A172 (cell line): ENCODE measurements at places on chromosomes 11 and 22.

- DNase-seq: no peak
Measured at GRCh38 chr11:86063536-86063935, 5.3 kb downstream of the PICALM start.

- DNase-seq: no peak
Measured at GRCh38 chr11:11149671-11150459, 203.2 kb downstream of the CSNK2A3 start.

GRCh38 chr11:13434247-13435205, 28.5 kb downstream of the BTBD10 start:
- no peak for DNase-seq

- no peak for DNase-seq
Measured at GRCh38 chr11:72456651-72457050, 22.3 kb upstream of the CLPB start.

DNA sequence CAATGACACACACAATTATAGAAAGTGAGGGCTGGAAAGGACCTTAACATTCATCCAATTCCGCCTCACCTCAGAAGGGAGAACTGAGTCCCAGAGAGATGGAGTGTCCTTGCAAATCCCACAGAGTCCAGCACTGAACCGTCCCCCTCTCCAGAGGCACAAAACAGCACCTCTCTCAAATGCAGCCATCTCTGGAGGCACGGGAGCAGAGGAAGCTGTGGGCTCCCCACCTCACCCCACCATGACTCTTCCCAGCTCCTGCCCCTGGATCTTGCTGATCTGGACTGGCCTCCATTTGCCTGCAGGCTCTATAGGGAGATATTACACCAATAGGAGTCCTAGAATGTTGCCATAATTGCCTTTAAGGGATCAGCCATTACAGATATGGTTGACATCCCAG, 1.4 kb upstream of the DRD2 start:
- no peak for DNase-seq

GRCh38 chr11:39145346-39145745, 2314.1 kb downstream of the LRRC4C start:
- DNase-seq: no peak

GRCh38 chr11:126080161-126080941, 17.7 kb upstream of the CDON start:
- peak; percentile 53 for DNase-seq

- DNase-seq: no peak
Measured at GRCh38 chr11:7251836-7252682, at the start of gene SYT9. Gene SYT9, plus strand, starts transcription at chr11:7251904. Its CDS starts 283 bp downstream, at chr11:7252187.

- DNase-seq: no peak
Measured at GRCh38 chr11:5818245-5818886, 9.6 kb downstream of the OR52N2 start.

DNA sequence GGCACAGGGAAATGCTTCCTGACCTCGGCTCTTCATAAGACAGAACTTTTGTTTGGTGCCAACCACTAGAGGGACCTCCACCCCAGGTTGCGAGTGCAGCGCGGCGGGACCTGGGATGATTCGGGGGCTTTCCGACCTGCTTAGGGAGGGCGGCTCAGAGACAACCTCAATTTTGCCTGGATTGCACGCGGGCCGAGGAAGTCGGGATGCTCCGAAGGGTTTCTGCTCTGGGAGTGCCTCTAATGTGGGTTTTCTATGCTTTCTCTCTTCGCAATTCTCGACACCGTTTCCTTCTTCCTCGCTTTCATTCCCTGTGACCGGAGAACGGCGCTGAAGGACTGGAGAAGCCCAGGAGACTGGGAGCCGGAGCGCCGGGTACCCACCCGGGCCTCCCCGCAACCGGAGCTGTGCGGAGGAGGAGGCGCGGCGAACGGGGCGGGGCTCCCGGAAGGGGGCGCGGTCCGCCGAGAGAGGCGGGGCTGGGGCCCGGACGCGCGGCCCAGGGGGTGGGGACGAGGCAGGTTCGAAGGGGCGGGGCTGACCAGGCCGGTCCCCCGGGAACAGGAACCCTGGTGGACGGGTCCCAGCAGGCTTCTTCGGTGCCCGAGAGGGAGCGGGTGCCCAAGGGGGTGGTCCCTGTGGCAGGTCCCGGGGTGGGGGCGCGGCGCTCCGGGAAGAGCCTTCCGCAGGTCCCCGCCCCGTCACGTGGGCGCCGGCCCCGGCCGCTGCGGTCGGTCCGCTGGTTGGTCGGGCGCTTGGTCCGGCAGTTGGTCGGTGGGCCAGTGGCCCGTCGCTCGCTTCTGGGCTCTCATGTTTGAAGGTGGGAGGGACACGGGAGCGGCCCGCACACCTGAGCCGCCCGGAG, at the start of gene PPFIBP2:
Gene PPFIBP2, plus strand, starts transcription at position 766 of the 865 bp plus-strand sequence. CDS start 35,477 bp downstream, outside the sequence.
- peak; percentile 26 for DNase-seq

- no peak for DNase-seq
Measured at GRCh38 chr22:40035351-40035750, 40.6 kb downstream of the FAM83F start.

- no peak for DNase-seq
Measured at GRCh38 chr11:44784436-44784760, 57.6 kb downstream of the TSPAN18 start.

- no peak for DNase-seq
Measured at GRCh38 chr11:120391292-120391691, 55.1 kb downstream of the ARHGEF12 start.

- no peak for DNase-seq
Measured at GRCh38 chr11:133176748-133177147, 355.6 kb downstream of the OPCML start.
